ENCODE measurements at places on chromosomes 5 and 9.

DNA sequence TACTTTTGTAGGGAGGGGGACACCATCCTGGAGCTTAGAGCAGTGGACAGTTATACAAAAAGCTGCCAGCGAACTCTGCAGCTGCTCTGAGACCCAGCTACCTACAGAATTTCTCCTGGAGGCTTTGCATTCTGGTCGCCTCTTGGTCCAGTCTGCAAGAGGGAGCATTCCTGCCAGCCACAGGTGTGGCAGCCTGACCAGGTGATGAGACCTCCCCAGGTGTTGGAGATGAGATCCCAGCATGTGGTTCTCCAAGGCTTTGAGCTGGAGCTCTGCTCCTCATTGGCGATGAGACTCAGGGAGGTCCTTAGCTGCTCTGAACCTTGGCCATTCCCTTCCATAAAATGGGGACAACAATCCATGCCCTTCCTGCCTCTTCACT is 69.3 kb downstream of the RGS3 start:
- no peak for DNase-seq

- no peak for DNase-seq
These were observed 282.3 kb downstream of the EPB41L4A start for GRCh38 chr5:112136773-112137172.

DNA sequence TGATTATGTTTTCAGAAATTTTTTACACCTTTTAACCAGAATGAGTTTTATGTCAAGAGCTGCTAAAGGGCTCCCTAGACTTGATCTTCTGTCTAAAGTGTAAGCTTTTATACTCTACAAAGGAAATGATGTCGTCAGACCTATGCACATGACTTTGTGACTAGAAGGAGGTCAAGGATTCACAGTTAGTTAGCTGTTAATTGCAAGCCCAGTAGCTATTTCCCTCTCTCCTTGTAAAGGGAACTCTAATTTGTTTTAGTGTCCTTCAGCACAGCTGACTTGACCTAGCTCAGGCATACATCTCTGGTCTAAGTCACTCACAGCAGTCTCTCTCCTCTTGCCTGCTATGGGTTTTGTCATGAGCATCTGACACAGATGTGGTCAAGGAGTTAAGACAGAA is 173.5 kb upstream of the NREP start:
- no peak for DNase-seq

DNA sequence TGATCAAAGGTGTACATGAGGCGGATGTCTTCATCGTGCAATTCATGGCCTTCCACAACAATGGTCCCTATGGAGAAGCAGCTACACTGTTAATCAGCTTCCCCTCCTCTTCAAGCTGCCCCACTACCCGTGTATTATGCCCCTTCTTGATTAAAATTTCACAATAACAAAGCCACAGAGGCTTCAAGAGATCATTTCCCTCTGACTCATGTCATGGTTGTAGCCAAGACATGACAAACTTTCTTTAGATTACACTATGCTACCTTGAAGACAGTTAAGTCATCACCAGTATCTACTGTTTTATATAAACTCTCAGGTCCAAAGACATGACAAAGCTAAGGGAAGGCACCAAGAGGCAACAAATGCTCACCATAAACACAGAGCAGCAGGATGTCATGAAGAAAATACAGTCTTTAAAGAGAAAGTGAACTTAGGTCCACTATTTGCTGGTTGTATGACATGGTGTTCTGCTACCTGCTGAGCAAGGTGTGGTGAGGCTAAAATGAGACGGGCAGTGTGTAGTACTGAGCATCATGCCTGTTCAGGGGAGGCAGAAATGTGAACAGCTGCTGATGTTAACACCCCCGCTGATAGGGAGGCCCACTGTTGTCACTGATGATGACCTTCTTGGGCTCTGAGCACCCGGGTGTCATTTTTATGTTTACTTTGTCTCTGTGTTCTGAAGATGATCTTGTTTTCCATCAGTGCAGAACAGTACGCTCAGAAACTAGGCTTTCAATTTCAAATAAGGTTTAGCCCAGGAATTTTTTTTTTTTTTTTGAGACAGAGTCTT is 48.3 kb downstream of the IARS1 start:
- DNase-seq, result no peak

- DNase-seq, result no peak
These were observed 32.7 kb downstream of the ANXA2R start for GRCh38 chr5:43007246-43007910.

- DNase-seq, result no peak
These were observed 45.5 kb downstream of the RASA1 start for GRCh38 chr5:87313216-87313615.

GRCh38 chr5:143059976-143060765 is 290.0 kb downstream of the ARHGAP26 start:
- DNase-seq, result no peak

GRCh38 chr5:95728494-95729114 is 2.5 kb upstream of the RHOBTB3 start:
- no peak for DNase-seq

GRCh38 chr5:143014017-143014651 is 244.0 kb downstream of the ARHGAP26 start:
- no peak for DNase-seq

DNA sequence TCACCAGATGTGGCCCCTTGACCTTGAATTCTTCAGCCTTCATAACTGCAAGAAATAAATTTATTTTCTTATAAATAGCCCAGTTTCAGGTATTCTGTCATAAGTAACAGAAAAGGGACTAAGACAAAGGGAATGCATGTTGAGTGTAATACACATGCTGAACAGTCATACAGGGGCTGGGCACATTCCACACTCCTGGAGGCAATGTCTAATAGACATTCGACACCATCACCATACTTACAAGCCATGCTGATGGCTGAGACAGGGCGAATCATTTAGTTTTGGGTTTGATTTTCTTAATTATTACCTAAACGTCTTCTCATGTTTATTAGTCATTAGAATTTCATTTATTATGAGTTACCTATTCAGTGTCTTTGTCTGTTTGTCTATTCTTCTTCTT is 68.5 kb downstream of the TENT4A start:
- no peak for DNase-seq

DNA sequence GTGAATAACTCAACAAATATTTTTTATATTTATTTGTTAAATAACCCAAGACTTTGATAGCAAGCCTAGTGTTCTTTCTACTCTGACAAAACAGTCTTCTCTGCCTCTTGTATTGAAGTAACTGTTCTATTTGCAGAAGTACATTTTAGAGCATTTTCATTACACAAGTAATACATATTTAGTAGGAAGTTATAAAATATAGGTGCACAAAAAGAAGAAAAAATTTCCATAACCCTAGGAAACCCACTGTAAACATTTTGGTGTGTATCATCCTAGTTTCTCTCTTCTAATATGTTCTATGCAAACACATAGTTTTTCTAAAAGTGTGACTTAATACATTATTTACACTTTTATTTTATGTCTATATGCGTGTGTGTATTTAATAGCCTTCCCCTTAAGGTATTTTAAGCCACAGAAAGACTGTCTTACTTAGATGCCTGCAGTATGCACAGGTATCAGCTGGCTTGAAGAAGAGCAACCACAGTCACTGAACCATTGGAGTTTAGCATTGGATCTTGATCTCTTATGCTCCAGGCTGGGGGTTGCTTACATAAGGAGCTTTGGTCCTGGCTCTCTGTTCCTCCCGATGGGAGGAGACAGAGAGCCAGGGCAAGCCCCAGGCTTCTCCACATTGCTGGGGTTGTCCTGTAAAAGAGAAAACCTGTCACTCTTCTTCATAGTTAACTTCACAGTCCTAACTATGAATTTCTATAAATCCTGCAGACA is 3.8 kb downstream of the SELENOP start:
- DNase-seq, result no peak

- no peak for DNase-seq
These were observed 509.4 kb downstream of the BNC2 start for GRCh38 chr9:16361118-16361517.

DNA sequence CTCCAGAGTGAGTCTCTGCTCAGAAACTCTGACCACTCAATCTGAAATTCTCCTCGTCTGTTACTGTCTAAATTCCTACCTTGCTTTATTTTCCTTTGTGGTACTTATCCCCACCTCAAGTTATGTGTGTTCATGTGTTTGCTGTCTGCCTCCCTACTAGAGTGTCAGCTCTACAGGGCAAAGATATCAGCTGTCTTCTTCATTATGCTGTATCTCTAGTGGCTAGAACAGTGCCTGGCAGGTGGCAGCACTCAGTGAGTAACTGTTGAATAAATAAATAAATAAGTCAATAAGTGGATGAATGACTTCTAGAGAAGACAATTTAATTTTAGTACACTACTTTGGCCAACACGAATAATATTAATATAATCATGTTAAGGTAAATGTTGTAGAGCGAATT is 92.3 kb downstream of the BOD1 start:
- DNase-seq, result no peak

GRCh38 chr9:114072184-114073140 is 5.6 kb downstream of the AMBP start:
- DNase-seq, result no peak

- DNase-seq, result no peak
These were observed 9.1 kb upstream of the IRF1 start for GRCh38 chr5:132499440-132500243.

- no peak for DNase-seq
These were observed 149.5 kb upstream of the PHYKPL start for GRCh38 chr5:178381921-178382695.

GRCh38 chr9:75885652-75886051 is 4.8 kb upstream of the PCSK5 start:
- no peak for DNase-seq

DNA sequence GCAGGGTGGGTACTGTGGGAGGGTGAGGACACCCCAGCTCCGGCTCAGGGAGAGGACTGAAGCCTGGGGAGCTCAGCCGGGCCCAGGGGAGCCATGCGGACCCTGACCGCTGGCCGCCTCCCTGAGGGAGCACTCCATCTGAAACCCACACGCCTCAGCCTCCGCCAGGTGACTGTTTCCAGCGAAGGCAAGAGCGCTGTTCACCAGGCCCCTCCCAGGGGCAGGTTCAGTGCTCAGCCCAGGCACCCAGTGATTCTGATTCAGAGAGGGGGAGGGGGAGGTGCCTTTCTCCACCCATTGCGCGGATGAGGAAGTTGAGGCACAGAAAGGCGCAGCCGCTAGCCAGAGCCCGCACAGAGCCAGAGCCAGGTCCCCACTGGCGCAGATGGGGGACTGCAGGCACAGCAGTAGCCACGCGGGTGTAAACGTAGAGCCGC is 27.0 kb downstream of the ADGRD2 start:
- no peak for DNase-seq

- no peak for DNase-seq
These were observed 93.9 kb downstream of the GRIA1 start for GRCh38 chr5:153584126-153584959.

GRCh38 chr9:5493679-5494511 is 16.4 kb upstream of the PDCD1LG2 start:
- no peak for DNase-seq

GRCh38 chr5:37739817-37740261 is 100.0 kb downstream of the GDNF start:
- DNase-seq, result no peak

GRCh38 chr9:112380102-112380824 is at the start of gene HSDL2:
HSDL2 (plus strand) TSS chr9:112380108; CDS start chr9:112380164, 56 bp downstream.
- no peak for DNase-seq

GRCh38 chr5:77651343-77651742 is 12.8 kb upstream of the OTP start:
- DNase-seq, result no peak

GRCh38 chr5:112174959-112175594 is 244.0 kb downstream of the EPB41L4A start:
- peak; percentile 76 for DNase-seq

DNA sequence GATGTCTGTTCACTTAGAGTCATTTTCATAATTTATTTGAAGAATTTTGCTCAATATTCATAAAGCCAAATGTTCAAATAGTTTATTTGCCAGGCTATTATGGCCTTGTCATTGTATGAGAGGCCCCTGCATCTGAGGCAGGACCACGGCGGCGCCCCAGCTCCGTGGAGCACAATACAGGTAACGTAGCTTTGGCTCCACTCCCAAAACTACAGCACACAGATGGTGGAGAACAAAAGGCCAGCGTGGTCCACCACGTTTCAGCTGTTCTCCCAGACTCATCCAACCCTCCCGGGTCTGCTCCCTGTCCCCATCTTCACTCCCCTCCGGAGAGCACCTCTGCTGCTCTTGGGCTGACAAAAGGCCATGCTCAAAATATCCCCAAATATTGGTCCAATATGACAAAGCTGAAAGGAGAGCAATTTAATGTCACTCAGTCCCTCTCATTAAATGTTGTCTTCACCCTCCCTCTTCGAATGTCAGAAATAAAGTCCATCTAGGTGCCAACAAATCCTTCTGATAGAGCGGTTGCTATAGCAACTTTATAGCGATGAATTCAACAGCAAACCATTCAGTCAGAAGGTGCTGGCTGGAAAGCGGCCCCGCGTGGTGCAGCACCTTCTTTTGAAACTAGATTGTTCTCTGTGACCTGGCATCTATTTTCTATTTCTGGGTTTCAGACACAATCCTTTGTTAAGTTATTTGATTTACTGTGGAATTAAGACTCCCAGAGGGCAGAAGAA is 504.3 kb downstream of the ARHGEF28 start:
- DNase-seq, result no peak

- DNase-seq, result peak; percentile 4
These were observed 67.8 kb downstream of the FAT2 start for GRCh38 chr5:151523335-151523734.

- DNase-seq, result no peak
These were observed 91.9 kb upstream of the STC2 start for GRCh38 chr5:173420108-173420507.

DNA sequence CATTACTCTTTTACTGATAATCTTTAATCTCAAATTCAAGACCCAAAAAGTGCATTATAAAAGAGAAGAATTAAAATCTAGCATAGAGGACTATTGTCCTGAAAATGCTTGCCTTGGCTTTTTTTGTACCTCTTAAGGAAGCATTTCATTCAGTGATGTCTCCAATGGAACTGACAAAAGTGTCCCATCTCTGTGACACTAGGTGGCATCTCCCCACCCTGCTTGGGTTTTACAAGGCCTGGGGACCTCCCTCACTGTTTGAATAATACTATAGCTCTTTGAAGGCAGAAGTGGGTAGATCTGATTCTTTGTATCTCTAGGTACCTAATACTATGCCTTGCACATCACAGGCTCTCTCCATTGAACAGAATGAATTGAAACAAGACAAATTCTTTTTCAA is 180.6 kb downstream of the EPB41L4A start:
- no peak for DNase-seq

DNA sequence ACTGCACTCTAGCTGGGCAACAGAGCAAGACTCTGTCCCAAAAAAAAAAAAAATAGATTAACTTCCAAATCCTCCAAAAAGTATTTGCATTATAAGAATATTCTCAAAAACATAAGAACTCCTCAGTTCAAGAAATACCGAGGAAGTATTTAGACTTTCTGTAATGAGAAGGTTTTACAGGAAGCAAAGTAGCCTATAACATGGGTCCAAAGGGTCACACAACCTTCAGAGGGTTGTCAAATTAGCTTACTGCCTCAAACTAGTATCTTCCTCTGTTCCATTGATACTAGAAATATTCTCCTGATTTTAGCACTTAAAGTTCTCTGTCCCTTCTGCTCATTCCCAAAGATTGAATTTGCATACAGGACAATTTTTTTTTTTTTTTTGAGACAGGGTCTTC is 121.9 kb downstream of the INVS start:
- DNase-seq, result no peak
